ENCODE measurements at places on chromosomes 1 and 21.
A peak's percentile ranks its signal among the peaks of the same experiment; 100 is the strongest.

GRCh38 chr21:44732956-44733355 lies 21.6 kb upstream of the TSPEAR start:
- DNase-seq = no peak

GRCh38 chr1:118266436-118266835 lies 81.4 kb upstream of the SPAG17 start:
- DNase-seq = no peak

DNA sequence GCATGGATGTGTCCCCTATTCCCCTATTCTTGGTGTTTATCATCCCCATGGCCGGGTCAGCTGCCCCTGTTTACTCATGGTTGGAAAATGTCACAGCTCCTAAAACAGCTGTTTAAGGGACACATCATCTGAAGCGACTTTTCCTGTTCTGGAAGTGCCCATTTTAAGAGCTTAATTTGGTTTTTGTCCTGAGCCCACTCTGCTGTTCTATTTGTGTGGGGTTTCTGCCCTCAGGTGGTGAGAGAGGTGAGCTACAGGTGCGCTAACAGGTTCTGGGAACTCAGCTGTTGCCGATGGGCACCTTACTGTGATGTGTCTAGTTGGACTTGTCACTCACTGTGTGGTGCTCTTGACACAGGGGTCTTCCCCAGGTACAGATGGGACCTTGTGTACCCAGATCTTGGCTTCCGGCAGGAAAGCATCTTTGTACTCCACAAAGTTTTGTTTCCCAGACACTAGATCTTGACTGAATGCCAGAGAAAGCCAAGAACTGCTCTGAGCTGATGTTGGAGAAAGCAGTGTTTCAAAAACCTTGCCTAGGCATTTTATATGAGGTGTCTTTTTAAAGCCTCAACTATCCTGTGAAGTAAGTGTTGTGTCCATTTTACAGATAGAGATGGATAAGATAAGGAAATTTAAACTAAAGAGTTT lies 59.0 kb upstream of the CD1D start:
- no peak for DNase-seq

- no peak for DNase-seq
Observed at GRCh38 chr1:108892356-108893140, 15.8 kb downstream of the GPSM2 start.

DNA sequence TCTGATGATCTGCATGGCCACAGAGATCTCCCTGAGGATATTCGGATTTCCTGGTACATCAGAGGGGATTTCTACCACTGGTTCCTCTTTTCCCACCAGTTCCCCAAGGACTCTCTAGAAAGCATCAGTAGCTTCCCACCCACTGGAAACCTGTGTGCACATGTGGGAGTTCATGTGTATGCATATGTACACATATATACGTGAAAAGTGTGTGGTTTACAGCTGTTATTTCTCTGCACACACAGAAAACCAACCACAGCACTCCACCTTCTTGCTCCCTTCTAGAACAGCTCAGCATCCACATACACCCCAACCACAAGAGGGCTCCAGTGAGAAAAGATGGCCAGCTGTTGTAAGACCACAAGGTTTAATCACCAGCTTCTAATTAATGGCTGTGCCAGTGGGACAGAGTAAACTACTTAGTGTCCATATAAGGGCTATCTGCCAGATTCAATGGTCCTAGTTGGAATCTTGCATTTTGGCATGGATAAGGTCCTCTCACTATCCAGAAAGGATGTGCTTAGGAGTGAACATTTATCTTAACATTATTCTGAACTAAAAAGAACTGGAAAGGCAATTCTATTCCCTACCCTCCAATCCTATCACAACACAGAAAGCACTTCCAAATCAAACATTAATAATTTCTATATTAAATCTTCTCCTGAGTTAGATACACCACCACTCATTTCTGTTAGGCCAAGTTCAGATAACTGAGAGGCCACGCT lies 24.1 kb downstream of the GPR3 start:
- DNase-seq = peak; percentile 11

- no peak for DNase-seq
Observed at GRCh38 chr21:42252778-42253340, 33.9 kb downstream of the ABCG1 start.

GRCh38 chr1:226417830-226418546 lies 10.1 kb upstream of the PARP1 start:
- no peak for DNase-seq

DNA sequence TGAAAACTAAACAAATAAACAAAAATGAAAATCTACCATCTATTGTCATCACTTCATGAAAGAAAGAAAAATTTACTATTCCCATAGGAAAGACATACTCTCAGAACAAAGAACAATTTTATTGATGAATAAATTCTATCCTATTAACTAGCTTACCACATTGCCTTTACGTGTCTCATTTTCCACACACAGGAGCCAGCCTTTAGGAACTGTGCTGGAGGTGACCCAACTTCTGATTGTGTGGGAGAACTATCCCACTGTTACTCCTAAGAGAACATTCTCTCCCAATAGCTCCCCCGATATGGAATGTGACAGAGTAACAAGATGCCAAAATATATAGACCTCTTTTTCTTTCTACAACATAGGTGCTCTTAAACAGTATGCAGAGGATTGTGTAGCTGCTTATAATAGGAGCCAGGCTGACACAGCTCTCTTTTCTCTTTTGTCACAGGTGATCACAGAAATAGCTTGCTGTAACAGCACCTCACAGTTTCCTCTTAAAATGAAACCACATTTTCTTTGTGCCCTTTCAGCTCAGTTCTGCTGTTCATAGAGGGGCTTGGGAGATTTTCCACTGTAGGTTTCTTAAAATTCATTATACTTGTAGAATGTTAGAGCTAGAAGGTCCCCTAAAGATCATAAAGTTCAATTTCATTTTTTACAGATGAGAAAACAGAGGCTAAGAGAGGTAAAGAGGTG lies 35.5 kb downstream of the C21orf91 start:
- DNase-seq = no peak
